Foreskin keratinocyte (primary cell): ENCODE measurements at places on chromosomes 4 and X.

DNA sequence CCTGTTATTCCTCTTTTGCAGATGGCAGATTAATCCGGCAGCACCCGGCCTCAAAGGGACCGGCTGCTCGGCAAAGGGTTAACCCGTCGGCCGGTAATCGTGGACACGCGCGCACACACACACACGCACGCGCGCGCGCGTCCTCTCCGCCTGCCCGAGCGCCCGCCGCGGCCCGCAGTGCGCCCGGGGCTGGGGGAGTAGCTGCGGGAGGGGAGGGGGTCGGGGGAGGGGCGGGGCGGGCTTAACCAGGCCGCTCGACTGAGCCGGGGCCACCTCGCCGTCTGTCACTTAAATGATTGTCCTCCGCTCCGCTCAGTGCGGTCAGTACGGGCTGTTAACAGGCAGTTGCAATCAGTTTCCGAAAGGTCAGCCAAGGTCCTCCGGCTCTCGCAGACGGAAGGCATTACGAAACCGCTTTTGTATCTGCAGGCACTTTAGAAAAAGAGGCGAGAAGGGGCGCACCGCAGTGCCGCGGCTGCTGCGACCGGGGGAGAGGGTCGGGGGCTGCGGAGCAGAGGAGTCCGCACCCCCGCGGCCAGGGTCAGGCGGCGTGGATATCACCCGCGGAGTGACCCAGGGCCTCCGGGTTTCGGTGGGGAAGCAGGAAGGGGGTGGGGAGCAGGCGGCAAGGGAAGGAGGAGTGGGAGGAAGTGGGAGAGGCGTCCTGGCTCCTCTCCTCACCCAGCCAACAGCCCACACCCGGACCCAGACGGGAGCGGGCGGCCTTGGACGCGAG, 57.3 kb upstream of the BCOR start:
- DNase-seq = no peak

- no peak for DNase-seq
Measured at GRCh38 chr4:97252615-97253154, 890.6 kb downstream of the STPG2 start.

DNA sequence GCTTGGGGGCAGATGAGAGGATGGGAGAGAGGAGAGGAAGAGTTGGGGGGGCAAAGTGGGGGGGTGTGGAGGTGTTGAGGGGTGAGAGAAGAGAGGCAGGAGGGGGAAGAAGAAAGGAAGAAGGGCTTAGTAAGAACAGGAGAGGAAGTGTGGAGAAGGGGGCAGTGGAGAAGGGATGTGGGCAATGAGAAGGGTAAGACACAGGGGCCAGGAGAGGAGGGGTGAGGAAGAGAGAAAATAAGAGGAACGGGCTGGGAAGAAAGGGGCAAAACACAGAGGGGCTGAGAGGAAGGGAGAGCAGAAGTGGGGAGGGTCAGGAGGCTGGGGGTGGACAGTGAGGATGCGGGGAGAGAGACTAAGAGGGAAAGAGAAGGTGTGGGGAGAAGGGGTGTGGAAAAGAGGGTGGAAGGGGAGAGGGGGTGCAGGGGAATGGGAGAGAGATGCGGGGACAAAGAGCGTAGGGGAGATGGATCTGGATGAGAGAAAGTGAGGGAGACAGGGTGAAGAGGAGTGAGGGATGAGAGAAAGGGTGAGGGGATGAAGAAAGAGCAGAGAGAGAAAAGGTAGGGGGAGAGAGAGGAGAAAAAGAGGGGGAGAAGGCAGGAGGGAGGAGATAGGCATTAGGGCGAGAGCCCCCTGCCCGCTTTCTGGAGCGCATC, 12.9 kb downstream of the SH3KBP1 start:
- no peak for DNase-seq

DNA sequence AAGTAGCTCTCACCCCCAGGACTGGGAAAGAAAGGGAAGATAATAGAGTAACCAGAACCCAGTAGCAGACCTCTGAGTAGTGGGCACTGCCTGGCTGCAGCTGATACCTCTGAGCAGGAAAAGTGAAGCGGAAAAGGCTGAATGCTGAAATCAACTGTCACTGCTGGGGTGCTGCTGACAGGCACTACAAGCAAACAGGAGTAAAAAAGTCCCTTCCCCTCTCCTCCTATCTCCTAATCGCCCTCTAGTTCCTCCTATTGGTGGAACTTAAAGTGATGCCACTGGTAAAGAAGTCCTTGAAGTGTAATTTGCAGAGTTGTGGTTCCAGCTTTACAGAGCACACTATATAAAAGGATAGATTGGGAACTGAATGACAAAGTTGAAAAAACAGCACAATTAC, 32.8 kb upstream of the GLRB start:
- DNase-seq = no peak

GRCh38 chr4:6425911-6426310, 46.5 kb downstream of the PPP2R2C start:
- no peak for DNase-seq

DNA sequence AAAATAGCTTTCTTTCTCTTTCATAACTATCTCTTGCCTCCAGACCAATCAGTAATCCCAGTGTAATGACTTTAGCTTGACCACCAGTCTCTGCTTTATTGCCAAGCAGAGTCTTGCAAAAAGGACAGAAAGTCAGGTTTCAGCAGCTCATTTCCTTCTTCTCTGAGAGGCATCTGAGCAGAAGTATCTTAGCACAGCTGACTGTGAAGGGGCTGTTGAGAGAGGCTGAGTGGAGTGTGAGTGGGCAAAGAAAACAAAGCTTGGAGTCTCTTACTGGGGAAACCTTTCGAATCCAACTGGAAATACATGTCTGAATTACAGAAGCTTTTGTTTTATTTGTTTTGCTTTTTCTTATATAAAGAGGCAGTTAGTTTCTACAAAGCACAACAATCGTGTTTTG, 170.3 kb upstream of the IGFBP7 start:
- DNase-seq = no peak

DNA sequence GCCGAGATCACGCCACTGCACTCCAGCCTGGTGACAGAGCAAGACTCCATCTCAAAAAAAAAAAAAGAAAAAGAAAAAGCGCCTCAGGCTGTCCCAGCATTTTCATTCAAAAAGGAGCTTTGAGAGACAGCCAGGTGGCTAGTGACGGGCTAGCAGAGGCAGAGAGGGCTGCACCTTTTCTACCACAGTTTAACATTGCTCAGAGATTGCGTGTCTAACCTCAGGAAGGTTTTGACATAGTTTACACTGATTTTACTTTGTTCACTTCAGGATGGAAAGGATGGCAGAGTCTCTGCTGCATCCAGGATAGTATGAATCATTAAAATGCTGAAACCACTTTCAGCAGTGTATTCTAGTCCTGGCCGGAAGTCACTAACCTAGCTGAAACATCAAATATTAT, 28.1 kb downstream of the ZFP42 start:
- DNase-seq = peak; percentile 74

DNA sequence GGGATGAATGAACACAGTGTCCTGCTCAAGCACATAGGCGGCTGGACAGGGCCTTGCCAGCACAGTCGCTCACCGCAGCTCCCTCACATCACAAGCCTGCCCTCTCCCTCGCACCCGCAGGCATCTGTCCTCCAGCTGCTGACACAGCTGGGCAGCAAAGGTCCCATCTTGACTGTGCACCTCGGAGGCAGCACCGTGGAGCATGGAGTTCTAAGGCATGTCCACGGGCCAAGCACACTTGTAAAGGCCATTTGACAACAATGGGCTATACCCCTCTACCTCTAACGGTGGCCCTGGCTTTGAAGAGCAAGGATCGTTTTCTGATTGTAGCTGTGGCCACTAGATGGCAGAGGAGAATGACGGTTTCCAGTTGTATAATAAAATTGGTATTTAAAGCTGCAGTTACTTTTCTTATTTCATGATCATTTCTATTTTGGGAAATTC, 53.8 kb downstream of the APLN start:
- no peak for DNase-seq

- no peak for DNase-seq
Measured at GRCh38 chrX:119757979-119758730, at the start of gene SOWAHD. Gene SOWAHD, plus strand, starts transcription at chrX:119758588. Its CDS starts 80 bp downstream, at chrX:119758668.

- DNase-seq = no peak
Measured at GRCh38 chr4:19134685-19135084, 1113.1 kb upstream of the LCORL start.

DNA sequence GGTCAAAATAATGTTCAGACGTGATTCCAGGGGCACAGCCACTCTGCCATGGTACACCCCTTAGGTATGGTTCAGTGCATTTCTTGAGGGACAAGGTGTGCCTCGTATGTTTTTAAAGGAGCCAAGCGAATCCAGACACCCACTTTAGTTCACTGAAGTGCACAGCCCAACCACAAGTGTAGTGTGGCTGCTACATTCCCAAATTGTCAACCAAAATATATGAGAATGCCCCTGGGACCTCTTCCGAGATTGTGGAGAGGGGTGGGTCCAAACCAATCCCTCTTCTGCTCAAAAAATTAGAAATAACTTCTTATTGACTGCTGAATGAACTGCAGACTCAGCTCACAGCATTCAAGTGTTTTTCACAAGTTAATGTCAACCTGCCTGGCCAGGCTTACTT, 7.4 kb upstream of the BRS3 start:
- no peak for DNase-seq

DNA sequence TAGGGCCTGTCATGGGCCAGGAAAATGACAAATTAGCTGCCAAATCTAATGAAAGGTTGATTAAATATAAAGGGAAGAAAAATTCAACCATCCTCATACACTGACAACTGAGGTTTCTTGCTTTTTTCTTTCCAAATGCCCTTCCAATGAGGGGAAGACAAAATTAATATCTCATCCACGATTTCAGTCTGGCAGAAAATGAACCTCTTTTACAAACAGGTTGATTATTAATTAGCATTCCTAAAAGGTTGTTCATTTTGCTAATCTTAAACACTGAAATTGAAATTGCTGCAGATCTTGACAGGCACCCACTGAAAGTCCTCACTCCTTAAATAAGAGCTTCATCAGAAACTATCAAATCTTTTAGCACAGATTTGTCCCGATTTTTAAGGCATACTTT, 45.5 kb downstream of the NPFFR2 start:
- DNase-seq = no peak

DNA sequence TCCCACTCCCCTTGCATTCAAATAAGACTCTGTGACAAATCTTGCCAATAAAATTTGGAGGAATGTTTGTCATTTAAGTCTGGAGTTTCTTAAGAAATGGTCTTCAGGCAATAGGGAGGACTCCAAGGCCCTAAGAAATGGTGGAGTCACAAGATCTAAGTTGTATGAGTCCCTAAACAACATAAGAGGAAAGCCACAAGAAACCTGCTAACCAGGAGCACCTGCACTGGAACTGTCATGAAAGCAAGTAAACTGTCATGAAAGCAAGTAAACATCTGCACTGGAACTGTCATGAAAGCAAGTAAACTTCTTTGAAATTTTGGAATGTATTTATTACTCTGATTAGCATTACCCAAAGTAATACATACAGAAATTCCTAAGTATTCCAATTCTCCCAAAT, 3.5 kb downstream of the CNOT6L start:
- no peak for DNase-seq

- DNase-seq = no peak
Measured at GRCh38 chr4:163003979-163004378, 162.7 kb downstream of the NAF1 start.

DNA sequence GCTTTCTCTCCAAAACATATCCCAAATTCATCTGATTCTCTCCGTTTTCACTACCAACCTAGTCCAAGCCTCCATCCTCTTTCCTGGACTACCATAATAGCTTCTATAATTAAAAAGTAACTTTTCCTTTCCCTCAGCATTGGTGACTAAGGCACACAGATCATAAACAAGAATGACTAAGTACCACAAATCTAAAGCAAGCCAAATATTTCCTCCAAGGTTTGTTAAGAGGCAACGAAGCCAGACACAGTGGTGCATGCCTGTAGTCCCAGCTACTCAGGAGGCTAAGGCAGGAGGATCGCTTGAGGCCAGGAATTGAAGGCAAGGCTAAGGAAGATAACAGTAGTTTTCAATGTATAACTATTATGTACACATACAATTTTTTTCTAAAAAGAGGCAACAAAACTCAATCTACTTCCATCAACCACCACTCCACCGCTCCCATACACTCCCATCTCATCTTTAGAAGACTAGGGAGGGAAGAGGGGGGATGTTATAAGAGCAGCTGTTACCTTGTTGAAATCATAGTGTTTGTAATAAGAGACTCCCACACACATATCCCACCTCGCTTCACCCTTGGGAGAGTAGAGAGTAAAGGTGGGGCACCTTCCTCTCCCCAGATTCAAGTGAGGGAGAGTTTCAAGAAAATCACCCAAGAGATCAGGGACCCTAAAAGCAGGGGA, 4.2 kb upstream of the JCHAIN start:
- peak; percentile 36 for DNase-seq

DNA sequence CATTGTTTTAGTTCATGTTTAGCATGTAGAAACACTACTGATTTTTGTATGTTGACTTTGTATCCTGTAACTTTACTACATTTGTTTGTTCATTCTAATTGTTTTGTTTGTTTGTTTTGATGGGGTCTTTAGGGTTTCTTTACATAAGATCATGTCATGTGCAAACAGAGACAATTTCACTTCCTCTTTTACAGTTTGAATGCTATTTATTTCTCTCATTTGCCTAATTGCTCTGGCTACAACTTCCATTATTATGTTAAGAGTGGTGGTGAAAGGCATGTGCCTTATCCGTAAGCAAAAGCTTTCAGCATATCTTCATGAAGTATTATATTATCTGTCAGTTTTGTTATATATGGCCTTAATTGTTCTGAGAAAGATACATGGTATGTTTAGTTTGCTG, 571.1 kb downstream of the PCDH7 start:
- no peak for DNase-seq

GRCh38 chr4:104494822-104495559, at the start of gene CXXC4:
Gene CXXC4, minus strand, starts transcription at chr4:104494894. Its CDS starts 3,092 bp downstream, at chr4:104491802.
- peak; percentile 9 for DNase-seq

GRCh38 chr4:146165840-146166239, 9.7 kb upstream of the LSM6 start:
- peak; percentile 87 for DNase-seq

DNA sequence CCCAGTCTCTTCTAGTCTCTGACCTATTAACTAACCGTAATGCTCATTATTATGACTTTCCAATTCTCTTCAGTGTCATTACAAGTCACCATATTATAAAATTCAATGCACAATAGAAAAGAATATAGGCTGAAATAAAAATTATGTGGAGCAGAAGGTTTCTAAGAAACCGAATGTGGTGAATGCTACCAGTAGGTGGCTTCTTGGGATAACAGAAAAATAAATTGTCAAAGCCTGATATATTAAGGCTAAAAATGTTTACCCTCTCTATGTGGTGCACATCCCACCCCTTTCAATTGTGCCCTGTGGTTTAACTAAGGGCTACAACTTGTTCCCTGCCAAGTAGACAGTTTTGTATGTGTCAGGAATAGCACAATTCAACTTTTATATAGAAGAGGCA, 624.6 kb upstream of the TECRL start:
- no peak for DNase-seq

GRCh38 chr4:152975380-152976211, 39.5 kb downstream of the FHDC1 start:
- no peak for DNase-seq

GRCh38 chrX:136200466-136200865, 50.7 kb downstream of the MAP7D3 start:
- DNase-seq = no peak

DNA sequence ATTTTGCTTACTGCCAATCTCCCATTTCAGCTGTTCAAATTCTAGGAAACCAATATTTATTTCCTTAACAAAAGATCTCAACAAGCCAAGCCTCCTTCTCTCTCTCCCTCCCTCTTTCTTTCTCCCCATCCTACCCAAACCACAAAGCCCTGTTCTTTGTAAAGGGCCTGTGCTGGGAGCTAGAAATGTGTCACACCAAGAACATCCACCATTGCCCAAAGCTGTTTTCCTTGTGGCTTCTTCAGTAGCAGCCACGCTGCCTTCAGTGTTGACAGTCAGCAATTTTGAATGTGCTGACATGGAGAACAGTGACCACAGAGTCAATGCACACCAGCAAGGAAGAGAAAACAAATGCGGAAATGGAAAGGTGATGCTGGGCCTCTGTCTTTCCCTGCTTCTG, 203.0 kb downstream of the MAML3 start:
- DNase-seq = no peak
